Activated naive CD4-positive, alpha-beta T cell treated with anti-CD3 and anti-CD28 coated beads, Interleukin-2, amount 50 U/mL, for 16 hours (primary cell): ENCODE measurements at places on chromosomes 6 and 20.

DNA sequence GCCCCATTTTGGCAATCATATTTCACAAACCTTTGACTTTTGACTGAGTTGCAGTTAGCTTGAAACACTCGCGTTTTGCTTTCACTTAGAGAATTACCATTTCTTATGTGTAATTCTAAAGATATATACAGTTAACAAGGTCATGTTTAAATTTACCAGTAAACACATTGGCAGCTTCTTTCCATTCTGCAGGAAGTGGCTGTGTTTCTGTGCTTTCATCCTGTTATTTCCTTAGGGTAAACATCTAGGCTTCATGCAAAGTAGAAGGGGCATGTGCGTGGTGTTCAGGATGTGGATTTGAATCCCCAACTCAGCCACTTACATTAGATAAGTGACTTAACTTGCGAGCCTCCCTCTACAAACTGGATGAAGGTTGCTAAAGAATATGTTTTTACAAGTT, 41.1 kb downstream of the AKAP12 start:
- DNase-seq, result no peak

GRCh38 chr6:158170656-158171081, 2.5 kb downstream of the GTF2H5 start:
- no peak for DNase-seq

GRCh38 chr6:128597004-128597403, 76.6 kb upstream of the PTPRK start:
- no peak for DNase-seq

GRCh38 chr20:53070224-53070623, 98.1 kb downstream of the TSHZ2 start:
- no peak for DNase-seq

GRCh38 chr6:100105919-100106529, 112.0 kb upstream of the MCHR2 start:
- DNase-seq, result no peak

DNA sequence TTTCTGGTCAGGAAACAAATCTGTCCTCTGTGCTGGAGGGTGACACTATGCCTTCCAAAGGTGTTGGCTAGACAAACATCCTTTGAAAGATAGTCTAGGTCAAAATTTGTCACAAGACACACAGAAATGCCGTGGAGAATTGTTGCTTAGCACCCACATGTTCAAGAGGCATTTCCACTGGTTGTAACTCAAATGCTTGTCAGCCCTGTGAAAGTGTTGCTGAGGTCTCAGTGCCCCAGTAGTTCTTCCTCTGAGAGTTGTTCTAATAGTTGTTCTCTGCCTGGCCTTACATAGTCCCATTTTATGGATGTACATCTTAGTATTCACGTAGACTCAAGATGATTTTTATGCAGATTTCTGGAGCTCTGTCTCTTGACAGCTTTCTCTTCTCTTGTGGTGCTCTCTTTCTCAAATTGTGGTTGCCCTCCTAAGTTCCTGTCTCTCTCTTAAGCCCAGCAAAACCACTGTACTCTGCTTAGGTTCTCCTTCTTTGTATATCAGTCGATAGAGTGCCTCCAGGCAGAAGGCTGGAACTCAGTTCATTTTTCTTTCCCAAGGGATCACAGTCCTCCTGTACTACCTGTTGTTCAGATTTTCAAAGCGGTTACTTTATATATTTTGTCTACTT, 39.5 kb upstream of the REV3L start:
- DNase-seq, result no peak

- no peak for DNase-seq
These were observed 392 bp downstream of the PSMB8 start for GRCh38 chr6:32843331-32843978.

DNA sequence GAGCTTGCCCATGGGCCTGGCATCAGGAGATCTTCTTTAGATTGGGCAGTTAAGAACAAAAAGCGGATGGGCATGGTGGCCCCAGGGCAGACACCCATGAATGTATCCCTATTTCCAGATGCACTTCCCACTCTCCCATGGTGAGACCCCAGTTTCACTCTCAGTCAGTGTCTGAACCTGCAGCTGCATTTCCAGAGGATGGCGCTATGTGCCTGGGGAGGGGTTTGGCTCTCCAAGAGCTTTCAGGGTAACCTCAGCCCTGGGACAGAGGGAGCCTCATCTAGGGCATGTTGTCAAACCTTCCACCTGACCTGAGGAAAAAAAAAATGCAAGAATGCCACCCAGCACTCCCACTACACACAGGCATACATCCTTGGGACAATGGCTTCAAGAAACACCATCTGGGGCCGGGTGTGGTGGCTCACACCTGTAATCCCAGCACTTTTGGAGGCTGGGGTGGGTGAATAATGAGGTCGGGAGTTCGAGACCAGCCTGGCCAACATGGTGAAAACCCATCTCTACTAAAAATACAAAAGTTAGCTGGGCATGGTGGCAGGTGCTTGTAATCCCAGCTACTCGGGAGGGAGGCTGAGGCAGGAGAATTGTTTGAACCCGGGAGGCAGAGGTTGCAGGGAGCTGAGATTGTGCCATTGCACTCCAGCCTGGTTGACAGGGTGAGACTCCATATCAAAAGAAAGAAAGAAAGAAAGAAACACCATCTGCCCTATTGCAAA, 1.9 kb downstream of the CST9L start:
- DNase-seq, result no peak

DNA sequence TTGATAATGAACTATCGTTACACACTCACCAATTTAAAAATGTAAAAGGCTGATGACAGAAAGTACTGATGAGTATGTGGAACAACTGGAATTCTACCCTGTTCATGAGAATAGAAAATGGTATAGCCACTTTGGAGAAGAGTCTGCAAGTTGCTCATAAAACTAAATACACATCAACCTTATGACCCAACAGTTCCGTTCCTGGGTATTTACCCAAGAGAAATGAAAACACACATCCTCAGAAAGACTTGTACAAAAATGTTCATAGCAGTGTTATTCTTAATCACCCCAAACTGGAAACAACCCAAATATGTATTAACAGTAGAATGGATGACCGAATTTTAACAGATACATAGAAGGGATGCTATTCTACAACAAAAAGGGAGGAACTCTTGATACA, 145.7 kb upstream of the LRFN2 start:
- DNase-seq, result no peak

GRCh38 chr6:111888928-111889695, 15.9 kb upstream of the FYN start:
- no peak for DNase-seq
